ENCODE measurements at places on chromosomes 6 and 20. TPM values are rescaled to one million over a fixed set of nuclear protein-coding genes. Genes with fewer than 3 reads are reported as not detected.

MOG gene
- not detected for total RNA-seq

RIPPLY2 gene
- total RNA-seq = not detected

MANEA gene
- 32.7 TPM for total RNA-seq

TFAP2D gene
- not detected for total RNA-seq

GPR63 gene
- not detected for total RNA-seq

SLC35D3 gene
- not detected for total RNA-seq

LAMA2 gene
- total RNA-seq = 5.2 TPM

DNA sequence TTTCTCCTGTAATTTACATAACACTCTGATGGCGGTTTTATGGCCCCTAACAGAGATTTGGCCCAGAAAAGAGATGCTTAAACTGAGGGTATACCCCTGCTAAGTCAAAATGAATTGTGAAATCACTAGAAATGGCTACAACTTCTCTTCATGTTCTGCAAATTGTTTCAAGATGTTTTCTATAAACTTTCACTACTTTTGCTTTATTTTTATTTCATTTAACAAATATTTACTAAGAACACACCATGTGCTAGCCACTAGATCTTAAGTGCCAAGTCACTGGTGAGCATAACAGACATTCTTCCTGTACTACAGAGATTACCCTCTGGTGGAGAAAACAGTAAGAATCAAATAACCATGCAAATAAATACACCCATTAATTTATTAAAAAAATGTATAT is 87.6 kb downstream of the KCNQ5 start:
- no peak overlapping the region for H3K4me3 ChIP-seq
- H3K36me3 ChIP-seq = no peaks in the 10 kb centered on the region
- no peak for DNase-seq

GRCh38 chr6:22706651-22707050 is 137.3 kb downstream of the HDGFL1 start:
- H3K27ac ChIP-seq = no peak overlapping the region
- no peaks in the 10 kb centered on the region for H3K36me3 ChIP-seq
- no peaks in the 10 kb centered on the region for H3K4me1 ChIP-seq
- no peaks in the 10 kb centered on the region for H3K27me3 ChIP-seq
- no peak for DNase-seq

GRCh38 chr20:53244711-53245110 is 272.6 kb downstream of the TSHZ2 start:
- no peaks in the 10 kb centered on the region for H3K36me3 ChIP-seq
- H3K4me1 ChIP-seq = no peaks in the 10 kb centered on the region
- DNase-seq = no peak
- no peak overlapping the region for H3K27ac ChIP-seq
- H3K4me3 ChIP-seq = no peak overlapping the region

GRCh38 chr6:167907837-167908681 is 81.3 kb downstream of the AFDN start:
- H3K4me1 ChIP-seq = no peaks in the 10 kb centered on the region
- no peak overlapping the region for H3K27ac ChIP-seq
- H3K36me3 ChIP-seq = no peaks in the 10 kb centered on the region
- no peak overlapping the region for H3K4me3 ChIP-seq

DNA sequence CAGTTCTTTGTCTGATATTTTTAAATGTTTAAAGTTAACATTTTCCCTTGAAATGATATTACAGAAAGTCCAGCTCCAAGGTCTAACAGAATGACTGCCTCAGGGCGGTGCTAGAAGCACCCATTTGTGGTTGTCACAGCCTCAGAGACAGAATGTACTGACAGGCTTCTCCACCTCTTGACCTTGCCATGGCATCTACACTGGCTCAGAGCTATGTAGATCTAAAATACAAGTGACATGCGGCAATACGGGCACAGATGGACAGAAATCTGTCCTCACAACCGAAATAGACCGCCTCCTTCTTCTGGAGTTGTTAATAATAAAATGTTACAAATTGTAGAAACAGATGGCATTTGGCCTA is 167.2 kb upstream of the THEMIS start:
- no peaks in the 10 kb centered on the region for H3K27me3 ChIP-seq
- no peak overlapping the region for H3K27ac ChIP-seq
- peaks cover 21% of the 10 kb centered on the region for H3K4me1 ChIP-seq
- H3K36me3 ChIP-seq = peaks cover 3% of the 10 kb centered on the region
- DNase-seq = no peak

DNA sequence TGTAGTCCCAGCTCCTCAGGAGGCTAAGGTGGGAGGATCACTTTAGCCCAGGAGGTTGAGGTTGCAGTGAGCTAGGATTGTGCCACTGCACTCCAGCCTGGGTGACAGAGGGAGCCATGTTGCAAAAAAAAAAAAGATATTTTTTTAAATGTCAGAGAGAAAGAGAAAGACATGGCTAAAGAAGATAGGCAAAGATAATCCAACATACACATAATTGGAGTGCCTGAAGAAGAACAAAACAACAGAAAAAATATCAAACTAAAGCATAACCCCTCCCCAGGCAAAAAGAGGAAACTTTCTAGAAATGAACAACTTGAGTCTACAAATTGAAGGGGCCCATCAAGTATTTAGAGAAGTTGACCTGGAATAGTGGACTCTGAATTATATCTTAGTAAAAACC is 14.0 kb upstream of the GRM4 start:
- DNase-seq = no peak
- no peak overlapping the region for H3K4me3 ChIP-seq
- H3K27me3 ChIP-seq = peaks cover 6% of the 10 kb centered on the region
- H3K4me1 ChIP-seq = no peaks in the 10 kb centered on the region

DNA sequence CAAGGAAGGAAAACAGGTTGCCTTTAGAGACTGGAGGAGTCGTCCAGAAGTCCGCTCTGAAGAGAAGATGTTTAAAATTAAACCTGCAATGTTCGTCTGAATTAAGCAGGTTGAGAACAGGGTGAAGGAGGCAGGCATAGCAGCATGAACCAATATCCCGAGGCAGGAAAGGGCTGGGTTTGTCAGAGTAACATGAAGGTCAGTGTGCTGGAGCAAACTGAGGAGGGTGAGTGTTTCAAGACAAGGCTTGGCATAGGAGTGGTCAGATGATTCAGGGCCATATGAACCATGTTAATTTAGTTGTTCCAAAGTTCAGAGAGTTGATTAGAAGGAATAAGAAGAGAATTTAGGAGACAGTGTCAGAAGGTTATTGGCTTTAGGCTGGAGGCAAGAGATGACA is 93.3 kb downstream of the UTRN start:
- no peak overlapping the region for H3K27ac ChIP-seq
- no peaks in the 10 kb centered on the region for H3K27me3 ChIP-seq
- H3K4me1 ChIP-seq = no peaks in the 10 kb centered on the region
- DNase-seq = no peak
- H3K4me3 ChIP-seq = no peak overlapping the region
- no peaks in the 10 kb centered on the region for H3K36me3 ChIP-seq

GRCh38 chr6:168695701-168696100 is 254.7 kb downstream of the SMOC2 start:
- H3K36me3 ChIP-seq = no peaks in the 10 kb centered on the region
- H3K27ac ChIP-seq = no peak overlapping the region
- no peaks in the 10 kb centered on the region for H3K27me3 ChIP-seq

- H3K27me3 ChIP-seq = no peaks in the 10 kb centered on the region
- DNase-seq = no peak
- H3K27ac ChIP-seq = no peak overlapping the region
- no peak overlapping the region for H3K4me3 ChIP-seq
- H3K36me3 ChIP-seq = no peaks in the 10 kb centered on the region
Observed at GRCh38 chr6:7646394-7646793, 56.4 kb downstream of the SNRNP48 start.

Measured in right lobe of liver (tissue), 6 donors.